ENCODE measurements at places on chromosomes 5 and 9.

GRCh38 chr9:89374176-89374575 lies 55.9 kb downstream of the SECISBP2 start:
- DNase-seq, result no peak

- DNase-seq, result no peak
Measured at GRCh38 chr9:107905308-107906020, 415.9 kb upstream of the KLF4 start.

DNA sequence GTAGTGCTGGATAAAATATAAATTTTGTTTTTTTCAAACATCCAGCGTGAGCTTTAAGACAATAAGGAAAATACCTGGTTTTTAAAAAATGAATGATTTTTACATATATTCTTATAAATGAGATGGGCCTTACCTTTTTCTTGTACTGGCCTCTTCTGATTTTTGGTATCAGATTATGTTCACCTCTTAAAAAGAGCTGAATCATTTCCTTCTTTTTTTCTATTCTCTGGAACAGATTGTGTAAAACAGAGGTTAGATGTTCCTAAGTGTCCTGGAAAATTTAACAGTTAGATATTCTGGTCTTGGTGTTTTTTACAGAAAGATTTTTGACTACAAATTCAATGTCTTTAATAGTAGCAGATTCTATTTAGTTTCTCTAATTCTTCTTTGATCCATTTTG lies 74.6 kb downstream of the NDUFAF2 start:
- DNase-seq, result no peak

DNA sequence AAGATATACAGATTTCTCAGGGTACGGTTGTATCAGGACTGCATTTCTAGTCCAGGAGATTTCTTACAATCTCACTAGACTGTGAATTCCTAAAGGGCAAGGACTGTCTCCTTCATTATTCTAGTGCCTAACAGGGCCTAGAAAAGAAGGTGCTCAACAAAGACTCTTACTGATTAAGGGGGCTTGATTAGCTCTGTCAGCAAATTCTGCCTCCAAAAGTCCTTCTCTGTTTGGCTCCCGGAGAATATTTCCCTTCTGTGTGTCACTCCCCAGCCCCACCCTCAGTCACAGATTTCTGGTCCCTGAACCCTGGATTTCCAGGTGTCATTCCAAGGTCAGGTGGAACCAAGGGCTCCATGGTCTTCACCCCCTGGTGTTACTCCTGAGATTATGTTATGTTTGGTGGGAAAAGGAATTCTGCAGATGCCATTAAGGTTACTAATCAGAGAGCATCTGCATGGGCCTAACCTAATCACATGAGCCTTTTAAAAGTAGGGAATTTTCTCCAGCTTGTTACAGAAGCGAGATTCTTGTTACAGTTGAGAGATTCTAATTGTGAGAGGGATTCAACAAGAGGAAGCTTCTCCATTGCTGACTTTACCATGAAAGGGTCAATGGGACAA lies 167.7 kb upstream of the LHFPL2 start:
- no peak for DNase-seq

DNA sequence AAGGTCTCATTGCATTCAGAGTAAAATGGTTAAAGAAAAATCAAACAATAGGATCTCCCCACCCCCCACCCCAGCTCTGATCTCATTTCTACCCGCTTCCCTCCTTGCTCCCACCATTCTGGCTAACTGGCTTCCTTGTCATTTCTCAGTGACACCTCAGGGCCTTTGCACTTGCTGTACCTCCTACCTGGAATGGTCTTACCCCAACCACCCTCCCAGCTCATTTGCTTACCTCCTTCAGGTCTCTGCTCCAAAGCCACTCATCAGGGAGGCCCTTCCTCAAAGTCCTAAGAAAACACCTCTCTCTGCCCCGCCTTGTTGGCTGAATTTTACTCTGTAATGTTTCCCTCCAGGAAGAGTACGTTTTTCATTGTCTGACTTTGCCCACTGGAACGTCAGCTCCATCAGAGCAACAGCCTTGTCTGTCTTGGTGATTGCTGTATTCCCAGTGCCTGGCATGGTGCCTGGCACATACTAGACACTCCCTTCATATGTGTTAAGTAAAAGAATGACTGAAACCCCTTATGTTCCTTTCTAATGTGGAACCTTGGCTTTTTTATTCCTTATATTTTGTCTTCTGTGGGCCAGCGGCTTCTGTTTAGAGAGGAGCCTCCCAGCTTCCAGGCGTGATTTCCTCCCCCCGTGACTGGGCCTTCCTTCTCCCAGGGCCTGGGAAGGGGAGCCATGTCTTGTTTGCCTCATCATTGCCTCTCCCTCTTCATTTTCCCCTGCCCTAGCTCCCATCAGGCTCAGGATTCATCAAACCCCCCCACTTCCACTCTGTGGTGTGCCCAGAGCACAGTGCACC lies 26.9 kb downstream of the NEURL1B start:
- DNase-seq, result no peak

DNA sequence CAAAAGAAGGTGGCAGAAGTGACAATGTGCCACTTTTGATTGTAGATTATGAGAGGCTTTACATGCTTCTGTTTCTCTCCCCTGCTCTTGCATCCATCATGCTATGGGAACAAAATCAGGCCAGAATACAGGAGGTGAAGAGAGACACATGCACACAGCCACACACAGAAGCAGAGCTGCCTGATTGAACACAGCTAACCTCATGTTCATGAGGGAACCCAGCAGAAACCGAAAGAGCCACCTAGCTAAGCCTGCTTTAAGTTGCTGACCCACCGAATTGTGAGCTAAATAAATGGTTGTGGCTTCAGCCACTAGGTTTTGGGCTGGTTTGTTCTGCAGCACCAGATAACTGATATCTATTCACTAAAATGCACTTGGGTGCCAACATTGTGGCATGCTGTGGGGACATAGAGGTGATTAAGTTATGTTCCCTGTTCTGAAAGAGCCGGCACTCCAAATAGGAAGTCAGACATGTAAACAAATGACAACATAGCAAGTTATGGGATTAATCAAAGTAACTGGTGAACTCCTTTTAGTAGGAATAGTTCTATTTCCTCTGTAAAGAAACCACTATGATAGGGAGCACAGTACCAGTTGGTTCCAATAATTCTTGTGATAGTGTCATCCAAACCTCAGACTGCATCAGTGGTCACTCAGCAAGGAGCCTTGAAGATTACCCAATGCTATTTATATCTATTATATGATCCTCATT lies 93.6 kb upstream of the TNC start:
- no peak for DNase-seq

Data from cerebellar nuclear complex (tissue), 1 donor.